ENCODE measurements at places on chromosomes 11 and 22. TPM values are rescaled to one million over a fixed set of nuclear protein-coding genes. Genes with fewer than 3 reads are reported as not detected.

DNA sequence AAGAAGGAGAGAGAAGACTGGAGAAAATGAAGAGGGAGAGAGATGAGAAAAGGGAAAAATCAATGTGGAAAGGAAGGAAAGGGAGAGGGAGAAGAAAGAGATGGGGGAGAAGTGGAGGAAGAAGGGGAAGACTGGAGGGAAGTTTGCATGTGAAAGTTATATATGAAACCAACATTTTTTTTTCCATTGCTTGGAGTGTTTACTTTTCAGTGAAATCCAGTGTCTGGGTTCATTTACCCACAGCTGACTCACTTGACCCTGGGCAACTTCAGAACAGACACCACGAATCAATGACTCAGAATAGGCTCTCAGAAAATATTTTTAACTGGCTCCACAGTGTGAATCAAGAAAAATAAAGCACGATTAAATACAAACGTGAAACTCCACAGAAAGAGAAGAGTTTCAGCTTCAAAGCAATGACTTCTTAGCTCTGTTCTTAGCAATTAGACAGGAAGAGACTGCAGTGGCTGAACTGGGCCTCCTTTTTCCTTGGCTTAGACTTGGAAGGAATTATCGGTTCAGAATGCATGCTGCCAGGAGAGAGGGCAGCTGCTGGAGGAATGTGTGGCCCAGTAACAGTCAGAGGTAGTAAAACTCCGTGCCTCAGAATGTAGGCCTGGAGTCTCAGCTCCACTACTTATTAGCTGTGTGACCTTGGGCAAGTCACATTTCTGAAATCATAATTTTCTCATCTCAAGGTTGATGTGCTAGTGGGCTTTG is 237.5 kb downstream of the MIAT start:
- DNase-seq, result no peak

DNA sequence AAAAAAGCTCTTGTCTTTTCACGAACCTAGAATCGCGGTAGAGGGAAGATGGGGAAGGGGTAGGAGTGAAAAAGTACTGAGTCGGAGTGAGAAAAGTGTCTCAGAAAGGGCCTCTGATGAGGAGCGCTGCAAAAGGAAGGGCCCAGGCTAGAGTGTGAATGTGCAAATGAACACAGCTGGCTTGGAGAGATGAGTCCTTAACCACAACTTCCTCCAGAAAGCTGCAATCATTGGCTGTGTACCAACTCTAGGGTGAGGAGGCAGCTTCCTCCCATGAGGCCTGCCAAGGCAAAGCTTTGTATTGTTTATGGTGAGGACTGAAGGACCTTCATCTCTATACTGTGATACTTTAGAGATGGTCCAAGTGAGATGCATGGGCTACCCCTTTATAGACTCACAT is 566.9 kb upstream of the ANO5 start:
- DNase-seq, result peak; percentile 13

DNA sequence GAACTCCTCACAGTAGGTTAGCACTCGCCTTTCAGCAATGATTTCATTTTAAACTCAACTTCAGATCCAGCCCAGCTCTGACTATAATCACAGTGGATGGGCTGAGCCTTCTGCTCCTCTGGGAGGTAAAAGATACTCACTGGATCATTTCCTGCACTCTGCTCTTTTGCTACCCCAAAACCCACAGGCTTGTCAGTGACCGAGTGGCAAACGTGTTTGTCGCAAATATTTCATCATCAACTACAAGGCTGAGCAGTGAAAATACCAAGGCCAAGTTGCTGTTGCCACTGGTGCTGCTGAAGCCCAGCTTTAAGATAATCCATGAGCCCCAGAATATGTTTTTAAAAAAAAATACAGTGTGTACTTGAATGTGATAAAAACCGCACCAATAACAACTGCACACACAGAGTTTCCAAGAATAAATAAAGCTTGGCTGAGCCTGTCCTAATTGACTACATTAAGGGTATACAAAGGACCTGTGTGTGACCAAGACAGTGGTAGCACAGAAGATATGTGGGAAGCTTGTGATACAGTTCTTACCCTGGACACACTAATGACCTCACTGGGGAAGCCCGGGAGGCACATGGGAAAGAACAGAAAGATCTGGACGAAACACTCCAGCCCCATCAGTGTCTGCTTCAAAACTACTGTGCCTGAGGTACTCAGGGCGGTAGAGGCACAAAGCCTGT is 41.3 kb downstream of the ABTB2 start:
- DNase-seq, result no peak

DNA sequence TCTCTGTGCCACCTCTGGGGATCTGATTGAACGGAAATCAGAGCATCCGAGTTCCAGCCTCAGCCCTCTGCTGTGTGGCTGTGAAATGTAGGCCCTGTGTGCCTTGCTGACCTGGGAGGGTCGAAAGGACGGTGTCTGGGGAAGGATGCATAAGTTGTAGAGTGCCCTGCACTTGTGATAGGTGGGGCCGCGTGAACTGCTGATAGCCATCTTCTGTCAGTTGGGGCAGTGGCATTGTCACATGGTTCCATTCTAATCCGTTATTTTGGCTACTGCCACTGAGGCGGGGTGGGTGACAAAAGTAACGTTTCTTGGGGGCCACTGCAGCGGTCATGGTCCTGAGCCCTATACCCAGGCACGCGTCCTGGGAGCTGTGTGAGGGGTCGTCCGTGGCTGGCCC is 63.4 kb downstream of the LRP5 start:
- DNase-seq, result no peak

NADSYN1 gene
- total RNA-seq, result 79.8 TPM

KCNK4 gene
- total RNA-seq, result not detected

CCND1 gene
- total RNA-seq, result 259 TPM

Data from tibial nerve (tissue), 4 donors.